ENCODE measurements at places on chromosomes 7 and 10. TPM values are rescaled to one million over a fixed set of nuclear protein-coding genes. Genes with fewer than 3 reads are reported as not detected.

- peak; percentile 24 for DNase-seq
Observed at GRCh38 chr10:71014021-71014805, 125.8 kb upstream of the PCBD1 start.

- DNase-seq = no peak
Observed at GRCh38 chr10:97173036-97173435, 12.7 kb downstream of the SLIT1 start.

Gene NUTM2A
- not detected for polyA plus RNA-seq

Gene FAM25A
- not detected for polyA plus RNA-seq

DNA sequence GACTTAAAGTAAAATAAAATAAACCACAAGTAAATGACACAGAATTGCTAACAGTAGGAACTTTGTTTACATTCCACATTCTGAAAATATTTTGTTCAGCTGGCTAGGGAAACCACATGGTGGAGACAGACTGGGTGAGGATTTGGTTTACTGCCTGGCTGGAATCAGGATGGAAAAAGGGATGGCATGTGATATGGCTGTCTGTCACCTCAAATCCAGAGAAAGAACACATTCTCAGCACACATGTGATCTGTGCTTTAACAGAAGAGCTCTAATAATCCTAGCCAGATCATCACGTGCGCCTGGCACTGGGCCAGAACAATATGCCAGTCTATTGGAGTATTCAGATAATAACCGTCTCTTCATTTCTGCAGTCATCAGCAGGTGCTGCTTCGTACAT, 90.9 kb upstream of the PIP4K2A start:
- no peak for DNase-seq

DNA sequence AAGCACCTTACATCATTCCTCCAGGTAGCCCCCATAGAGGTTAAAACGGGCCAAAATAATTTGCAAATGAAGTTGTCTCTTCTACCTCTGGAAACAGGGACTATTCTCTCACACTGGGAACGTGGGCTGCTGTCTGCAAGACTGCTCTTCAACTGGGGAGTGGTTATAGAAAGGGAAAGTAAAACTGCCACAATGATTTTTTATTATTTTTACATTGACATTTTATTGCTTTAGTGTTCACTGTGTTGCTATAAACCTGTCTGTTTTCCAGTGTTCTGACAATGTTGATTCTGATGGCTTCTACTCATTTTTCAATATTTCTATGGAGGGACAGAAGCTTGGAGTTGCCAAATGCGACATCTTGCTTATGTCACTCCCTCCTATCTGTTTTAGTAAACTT, 115.1 kb upstream of the ANTXRL start:
- DNase-seq = no peak

DNA sequence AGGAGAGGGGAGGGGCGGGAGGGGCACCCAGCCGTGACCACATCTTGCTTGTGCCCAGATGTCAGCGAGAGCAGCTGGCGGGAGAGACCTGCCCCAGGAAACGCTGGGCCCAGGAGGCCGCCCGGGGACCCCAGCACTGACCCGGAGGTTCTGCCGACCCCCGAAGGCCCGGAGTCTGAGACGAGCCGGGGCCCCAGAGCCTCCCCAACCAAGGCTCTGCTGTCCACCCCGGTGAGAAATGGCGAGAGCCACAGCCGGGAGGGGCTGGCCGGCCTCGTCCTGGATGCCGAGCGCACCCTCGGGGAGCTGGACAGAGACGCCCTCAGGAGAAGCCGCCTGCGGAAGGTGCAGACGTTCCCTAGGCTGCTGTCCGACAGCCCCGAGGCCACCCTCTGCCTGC, 25.9 kb downstream of the KNDC1 start:
- no peak for DNase-seq

Gene ASB10
- not detected for polyA plus RNA-seq

GRCh38 chr10:75611172-75611992, 180.0 kb downstream of the LRMDA start:
- no peak for DNase-seq

Gene FAM53B
- 5.9 TPM for polyA plus RNA-seq

DNA sequence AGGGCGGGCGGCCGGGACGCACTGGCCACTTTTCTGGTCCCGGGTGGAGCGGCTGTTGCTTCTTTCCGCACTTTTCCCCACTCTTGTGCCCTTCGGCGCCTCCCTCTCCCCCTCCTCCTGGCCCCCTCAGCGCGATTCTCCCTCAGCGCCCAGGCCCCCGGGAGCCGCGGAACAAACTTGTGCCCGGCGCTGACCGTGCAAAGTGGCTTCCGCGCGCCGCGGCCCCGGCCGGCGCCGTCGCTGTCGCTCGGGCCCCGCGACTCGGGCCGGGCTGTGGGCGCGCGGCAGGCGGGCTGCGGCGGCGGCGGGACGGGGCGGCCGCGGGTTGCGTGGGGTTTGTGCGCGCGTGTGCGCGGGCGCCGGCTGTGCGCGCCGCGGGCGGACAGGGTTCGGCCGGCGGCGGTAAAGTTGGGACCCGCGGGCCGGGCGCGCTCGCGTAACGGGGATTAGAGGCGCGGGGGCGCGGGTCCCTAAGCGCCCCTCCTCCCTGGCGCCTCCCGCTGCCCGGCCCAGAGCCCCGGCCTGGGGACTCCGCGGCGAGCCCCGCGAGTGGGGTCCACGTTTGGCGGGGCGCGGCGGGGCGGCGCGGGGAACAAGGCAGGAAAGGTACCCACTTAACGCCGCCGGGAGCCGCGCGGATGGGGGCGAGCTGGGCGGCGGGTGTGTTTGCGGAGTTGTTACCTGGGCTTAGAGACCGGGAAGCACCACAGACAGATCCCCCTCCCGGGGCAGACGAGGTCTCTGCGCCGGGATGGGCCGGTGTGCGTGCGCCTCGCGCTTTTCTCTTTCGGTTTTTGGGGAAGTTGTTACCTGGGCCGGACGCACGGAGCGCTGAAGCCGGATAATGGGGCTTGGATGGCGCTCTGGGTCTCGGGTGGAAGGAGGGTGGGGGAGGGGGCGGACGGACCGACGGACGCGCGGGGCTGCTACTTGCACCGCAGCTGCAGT, 860 bp downstream of the ZEB1 start:
- DNase-seq = peak; percentile 70

Gene KLF14
- polyA plus RNA-seq = not detected

DNA sequence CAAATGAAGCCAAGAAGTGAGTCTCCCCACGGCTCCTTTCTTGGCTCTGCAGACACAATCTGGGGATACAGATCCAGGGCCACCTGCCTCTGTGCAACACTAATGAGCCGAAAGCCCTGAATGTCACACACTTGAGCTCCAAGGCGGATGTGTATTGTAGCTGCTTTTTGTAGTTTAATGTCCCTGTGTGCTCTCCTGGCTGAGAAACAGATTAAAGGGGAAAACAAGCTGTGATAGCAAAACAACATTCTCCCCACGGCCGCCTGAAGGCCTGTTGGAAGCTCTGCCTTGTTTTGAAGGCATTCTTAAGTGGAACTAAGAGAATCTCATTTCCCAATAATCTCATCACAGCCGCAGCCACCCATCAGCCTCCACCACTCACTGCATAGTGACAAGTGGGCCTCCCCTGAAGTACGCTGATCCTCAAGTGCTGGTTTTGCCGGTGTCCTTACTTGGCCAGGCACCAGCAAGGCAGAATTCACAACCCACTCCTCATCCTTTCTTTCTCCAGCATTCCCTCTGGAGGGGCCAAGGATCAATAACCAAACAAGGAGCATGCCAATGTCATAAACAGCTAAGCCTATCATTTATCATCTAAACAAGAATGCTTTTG, 44.4 kb upstream of the AMPH start:
- DNase-seq = no peak

- DNase-seq = no peak
Observed at GRCh38 chr7:65746398-65746669, 126.5 kb upstream of the VKORC1L1 start.

DNA sequence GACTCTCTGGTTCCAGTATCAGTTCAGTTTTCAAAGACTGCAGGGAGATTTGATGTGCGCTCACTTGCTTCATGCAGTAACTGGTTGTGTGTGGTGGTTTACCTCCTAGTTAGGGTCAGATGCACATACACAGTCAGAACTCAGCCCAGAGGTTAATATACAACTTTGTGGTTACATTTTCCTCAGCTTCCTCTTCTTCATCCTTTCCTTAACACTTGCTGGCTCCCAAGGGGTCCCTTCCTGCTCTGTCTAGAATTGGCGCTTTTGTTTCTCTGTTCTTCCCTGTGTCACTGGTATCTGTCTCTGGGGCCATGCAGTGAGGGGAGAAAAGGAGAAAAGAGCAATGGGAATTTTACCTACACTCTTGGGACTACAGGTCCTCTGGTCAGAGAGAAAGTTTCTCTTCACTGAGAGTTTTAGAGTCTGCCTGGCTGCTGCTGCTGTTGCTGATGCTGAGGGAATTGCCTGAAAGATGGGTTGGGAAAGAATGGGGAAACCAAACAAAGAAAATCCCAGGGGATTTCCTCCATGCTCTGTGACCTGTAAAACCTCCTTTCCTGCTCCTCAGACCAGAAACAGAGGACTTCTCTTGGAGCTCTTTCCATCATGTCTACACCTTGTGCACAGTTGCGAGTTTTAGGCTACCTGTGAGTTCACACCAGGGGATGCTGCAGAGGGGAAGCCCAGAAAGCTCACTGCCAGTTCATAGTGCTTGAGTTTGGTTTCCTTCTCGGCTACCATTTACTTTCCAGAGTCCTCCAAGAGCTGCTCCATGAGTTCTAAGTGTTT, 74.6 kb downstream of the WDFY4 start:
- no peak for DNase-seq
